ENCODE measurements at places on chromosomes 7 and 10.

- no peak for DNase-seq
Measured at GRCh38 chr7:157977306-157977705, 610.3 kb downstream of the PTPRN2 start.

DNA sequence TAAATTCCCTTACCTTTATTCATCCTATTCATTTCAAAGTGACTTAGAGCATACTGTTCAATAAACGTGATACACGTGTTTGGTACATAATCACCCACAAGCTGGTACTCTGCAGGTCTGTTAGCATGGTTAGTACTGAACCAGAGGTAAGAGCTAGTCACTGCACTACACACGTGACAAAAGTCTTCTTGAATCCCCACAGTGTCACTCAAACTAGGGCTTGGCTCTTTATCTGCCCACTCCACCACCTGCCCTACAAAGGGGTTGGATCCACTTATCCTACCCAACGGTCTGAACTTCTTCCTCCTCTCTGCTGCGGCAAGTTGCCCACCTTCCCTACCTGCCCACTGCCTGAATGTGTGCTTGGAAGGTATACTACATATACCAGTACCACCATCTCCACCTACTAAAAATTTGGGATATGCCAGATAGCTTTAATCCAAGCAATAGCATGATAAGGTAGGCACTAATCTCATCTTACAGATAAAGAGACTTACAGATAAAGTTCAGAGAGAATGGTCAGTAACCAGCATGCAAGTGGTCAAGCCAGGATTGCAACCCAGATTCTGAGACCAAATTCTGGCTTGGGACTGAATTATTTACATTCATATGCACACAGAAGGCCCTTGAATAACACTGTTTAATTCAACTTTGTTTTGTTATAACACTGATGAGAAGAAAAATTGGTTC is 92.2 kb downstream of the SGMS1 start:
- DNase-seq: no peak

- no peak for DNase-seq
Measured at GRCh38 chr7:79495544-79496272, 42.2 kb upstream of the MAGI2 start.

- no peak for DNase-seq
Measured at GRCh38 chr10:119006451-119007210, 22.9 kb upstream of the NANOS1 start.

DNA sequence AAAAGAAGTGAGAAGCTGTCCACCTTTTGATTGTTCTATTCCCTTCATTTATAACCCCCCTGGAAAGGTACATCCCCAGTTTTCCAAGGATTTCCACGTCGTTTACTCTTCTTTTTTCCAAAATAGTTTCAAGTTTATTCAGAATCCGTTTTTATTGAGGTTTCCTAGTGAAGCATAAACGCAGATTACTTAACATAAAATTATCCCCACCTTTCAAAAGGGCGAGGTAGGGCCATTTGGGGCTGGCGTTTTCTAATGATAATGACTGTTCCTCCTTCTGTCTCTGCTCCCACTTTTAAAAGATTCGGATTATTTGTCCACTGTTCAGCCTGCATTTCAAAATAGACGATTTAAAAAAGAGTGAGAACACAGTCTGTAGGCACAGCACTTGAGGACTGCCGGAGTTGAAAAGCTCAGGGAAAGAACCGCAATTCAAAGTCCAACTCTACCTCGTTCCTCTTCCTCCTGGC is 165.2 kb upstream of the PPP1R3A start:
- no peak for DNase-seq

DNA sequence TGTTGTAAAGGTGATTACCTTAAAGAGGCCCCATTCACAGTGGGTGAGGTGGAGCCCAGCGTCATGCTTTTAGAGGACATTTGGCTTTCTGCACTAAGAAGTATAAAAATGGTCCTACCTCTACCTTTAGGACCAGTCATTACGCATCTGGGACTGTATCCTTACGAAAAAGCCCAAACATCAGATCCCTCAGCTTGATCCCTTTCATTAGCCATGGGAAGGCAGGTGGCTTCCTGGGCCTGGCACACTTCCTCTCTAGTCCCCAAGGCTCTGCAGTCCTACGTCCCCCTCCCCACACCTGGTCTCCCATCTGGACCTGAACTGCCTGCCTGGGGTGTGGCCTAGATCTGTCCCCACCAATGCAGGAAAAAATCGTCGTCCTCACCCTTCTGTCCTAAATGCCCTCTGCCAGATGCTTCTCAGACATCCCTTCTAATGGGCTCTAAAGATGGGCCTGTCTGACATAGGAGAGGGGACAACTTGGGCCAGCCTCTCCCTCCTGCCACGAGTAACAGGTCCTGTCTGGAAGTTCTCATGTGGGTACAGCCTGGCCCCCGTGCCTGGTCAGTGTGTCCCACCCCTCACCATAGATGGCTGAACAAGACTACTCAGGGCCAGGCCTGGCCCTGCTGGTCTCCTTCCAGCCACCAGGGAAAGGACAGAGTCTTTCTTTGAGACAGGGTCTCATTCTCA is 11.8 kb upstream of the SLC18A3 start:
- DNase-seq: no peak

- no peak for DNase-seq
Measured at GRCh38 chr7:153190986-153191385, 431.4 kb downstream of the ACTR3B start.

- DNase-seq: no peak
Measured at GRCh38 chr10:92692080-92692671, 2.4 kb downstream of the HHEX start.

DNA sequence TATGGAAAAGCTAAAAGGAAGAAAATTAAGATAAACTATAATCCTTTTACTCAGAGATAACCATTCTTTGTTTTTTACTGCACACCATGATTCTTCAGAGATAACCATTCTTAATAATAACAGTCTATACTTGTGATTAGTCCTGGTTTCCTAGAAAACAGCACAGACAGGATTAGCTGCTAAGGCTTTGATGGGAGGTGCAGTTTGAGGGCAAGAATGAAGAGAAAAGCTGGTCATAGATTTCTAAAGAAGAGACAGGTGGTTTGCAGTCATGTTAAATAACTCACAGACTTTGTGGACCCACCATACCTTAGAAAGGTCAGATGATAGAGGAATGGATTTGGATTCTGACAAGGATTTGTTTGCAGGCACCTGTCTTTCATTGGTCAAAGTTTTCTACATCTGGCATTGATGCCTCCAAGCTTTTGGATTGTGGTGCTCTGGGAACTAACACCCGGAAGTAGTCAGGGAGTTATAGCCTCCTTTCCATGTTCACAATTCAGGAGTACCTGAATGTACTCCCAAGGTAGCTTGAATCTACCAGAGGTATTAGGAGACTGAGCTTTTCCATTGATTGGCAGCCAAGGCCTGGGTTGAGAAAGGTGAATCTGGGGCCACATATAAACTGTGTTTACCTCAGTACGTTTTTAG is 3.7 kb downstream of the SMC3 start:
- DNase-seq: no peak

DNA sequence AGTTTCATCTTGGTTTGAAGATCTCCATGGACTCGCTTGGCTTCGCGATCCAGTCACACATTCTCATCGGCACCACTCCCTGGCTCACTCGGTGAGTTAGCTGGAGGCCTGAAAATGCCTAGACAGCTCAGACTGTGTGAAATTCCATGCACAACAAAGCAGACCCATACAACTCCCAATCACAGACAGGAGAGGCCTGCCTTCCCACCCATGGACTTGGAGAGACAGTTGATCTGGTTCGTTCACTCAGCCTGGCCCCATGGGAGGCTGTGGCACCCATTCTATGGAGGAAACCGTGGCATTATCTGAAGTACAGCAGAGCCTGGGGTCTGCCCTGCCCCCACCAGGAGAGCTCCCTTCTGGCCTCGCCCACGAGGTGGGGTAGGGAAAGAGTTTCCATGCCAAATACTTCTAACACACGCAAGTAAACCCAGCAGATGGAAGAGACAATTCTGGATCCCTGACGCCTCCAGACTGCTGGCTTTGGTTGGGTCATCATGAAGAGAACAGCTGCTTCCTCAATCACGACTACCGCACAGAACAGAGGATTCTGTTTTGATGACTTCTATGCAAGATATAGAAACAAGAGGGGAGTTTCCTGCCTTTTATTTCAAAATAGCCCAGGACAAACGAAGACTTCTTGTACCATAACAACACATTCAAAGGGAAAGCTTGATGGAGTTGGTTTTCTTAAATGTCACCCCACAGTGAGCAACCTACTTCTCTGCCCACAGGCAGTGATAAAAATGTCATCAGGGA is 15.9 kb downstream of the FAM53B start:
- peak; percentile 42 for DNase-seq

GRCh38 chr7:41731493-41732435 is 28.9 kb upstream of the INHBA start:
- DNase-seq: no peak

DNA sequence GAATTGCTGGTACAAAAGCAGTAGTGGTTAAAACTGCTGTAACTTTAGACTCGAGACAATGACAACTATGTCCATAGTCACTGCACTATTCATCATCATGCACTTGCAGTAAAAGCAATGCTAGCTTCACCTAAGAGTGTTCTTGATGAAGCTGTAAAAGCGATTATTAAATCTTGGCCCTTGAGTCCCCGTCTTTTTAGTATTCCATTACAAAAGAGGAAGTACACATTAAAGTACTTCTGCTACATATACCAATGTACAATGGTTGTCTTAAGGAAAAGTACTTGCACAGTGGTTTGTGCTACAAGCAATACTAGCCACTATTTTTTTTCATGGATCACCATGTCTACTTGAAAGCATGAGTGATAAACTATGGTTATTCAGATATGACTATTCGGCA is 78.3 kb downstream of the ATAD1 start:
- no peak for DNase-seq

- no peak for DNase-seq
Measured at GRCh38 chr10:108633046-108633445, 1290.3 kb downstream of the XPNPEP1 start.

DNA sequence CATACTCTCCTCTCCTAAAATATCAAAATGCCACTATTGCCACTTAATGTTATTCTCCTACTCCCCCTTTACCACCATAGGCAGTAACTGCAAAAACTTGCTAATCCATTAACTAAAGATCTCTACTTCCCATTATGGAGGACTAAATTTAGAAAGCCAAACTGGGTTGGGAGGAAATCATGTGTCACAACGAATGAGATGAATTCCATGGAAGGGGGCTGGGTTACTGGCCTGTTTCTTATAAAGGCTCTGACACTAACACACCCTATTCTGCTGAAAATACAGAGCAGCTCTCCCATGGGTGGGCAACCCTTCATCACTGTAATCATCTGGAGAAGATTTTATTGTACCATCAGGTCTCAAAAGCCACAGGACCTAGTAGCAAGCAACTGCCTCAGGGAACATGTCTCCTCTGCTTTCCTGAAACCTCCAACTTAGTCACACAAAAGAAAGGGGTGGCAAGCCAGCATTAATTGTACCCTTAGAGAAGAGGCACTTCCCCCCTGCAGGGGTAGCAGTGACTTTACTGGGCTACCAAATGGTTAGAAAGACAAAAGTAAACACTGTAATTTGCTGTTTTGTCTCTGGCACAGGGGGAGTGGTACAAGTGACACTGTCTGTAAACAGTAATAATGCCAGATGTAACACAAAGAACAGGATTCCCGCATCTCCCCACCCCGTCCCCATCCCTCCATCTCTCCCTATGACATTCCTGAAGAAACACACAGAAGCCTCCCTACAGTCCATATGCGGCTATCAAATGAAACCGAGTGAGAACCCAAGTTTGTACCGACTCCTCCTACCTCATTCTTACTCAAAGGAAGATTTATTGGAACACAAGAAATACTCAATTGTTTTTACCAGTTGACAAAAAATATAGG is 81.6 kb downstream of the ARMH3 start:
- no peak for DNase-seq

DNA sequence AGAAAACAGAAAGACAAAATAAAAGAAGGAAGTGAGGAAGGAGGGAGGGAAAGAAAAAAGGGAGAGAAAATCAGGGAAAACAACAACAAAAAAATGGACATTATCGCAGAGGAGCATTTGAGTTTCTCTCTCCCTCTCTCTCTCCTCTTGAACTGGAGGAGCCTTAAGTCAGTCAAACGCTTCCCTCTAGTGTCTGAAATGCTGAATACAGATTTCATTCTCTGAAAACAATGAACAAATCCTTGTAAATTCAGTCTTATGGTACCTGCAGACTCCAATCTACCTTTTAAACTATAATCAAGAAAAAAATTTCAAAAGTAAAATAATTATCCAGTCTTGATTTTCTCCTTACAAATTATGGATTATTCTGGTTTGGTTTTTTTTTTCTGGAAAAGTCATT is 89.2 kb upstream of the PFKP start:
- DNase-seq: no peak

DNA sequence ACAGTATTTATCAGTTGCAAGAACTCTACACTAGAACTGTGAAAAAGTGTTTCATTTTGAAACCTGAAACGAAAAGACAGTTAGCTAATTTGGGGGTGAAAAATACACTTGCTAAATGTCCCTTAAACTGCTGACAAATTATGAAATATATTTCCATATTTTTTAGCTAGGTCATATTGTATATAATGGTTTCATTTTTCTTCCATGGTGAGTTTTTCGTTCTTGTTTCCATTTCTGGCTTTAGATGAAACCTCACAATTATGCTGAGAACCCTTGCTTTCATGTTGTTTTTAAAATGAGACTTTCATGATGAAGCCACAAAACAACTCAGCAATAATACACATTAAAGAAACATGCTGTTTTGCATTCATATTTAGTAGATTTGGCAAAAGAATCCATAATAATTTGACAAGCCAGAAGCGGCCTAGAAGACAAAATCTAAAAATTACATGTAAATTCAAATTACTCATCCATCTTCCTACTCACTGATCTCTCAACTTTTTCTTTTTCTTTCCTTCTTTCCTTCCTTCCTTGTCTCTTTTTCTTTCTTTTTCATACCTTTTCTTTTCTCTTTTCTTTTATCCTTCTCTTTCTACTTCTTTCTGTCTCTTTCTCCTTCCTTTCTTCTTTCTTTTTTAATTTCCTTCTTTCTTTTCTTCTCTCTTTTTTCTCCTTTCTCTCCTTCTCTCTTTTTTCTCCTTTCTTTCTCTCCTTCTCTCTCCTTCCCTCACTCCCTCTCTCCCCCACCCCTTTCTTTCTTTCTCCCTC is 46.5 kb upstream of the ITGB8 start:
- no peak for DNase-seq

- DNase-seq: no peak
Measured at GRCh38 chr7:102933763-102934162, 21.0 kb downstream of the LRRC17 start.

GRCh38 chr7:4144172-4144701 is 537.9 kb upstream of the FOXK1 start:
- no peak for DNase-seq

- no peak for DNase-seq
Measured at GRCh38 chr10:18352175-18352574, 212.0 kb downstream of the CACNB2 start.

- no peak for DNase-seq
Measured at GRCh38 chr7:43511029-43511428, 71.9 kb upstream of the STK17A start.

- no peak for DNase-seq
Measured at GRCh38 chr7:99111591-99111990, 32.3 kb downstream of the SMURF1 start.

GRCh38 chr10:34507217-34507616 is 307.9 kb downstream of the PARD3 start:
- no peak for DNase-seq

- DNase-seq: no peak
Measured at GRCh38 chr10:85618841-85619240, 747.8 kb downstream of the GRID1 start.

- DNase-seq: no peak
Measured at GRCh38 chr10:53233749-53234148, 461.2 kb upstream of the MBL2 start.

Measured in activated naive CD4-positive, alpha-beta T cell treated with Interleukin-2 at 50 U/mL for 16 hours (primary cell).